SHP77 treated with DMSO at 0.1 percent for 48 hours (cell line): ENCODE measurements at places on chromosomes 4 and X.

GRCh38 chr4:26237916-26238315 lies 82.9 kb upstream of the RBPJ start:
- no peak for DNase-seq

GRCh38 chr4:11623726-11624037 lies 195.0 kb upstream of the HS3ST1 start:
- DNase-seq: no peak

DNA sequence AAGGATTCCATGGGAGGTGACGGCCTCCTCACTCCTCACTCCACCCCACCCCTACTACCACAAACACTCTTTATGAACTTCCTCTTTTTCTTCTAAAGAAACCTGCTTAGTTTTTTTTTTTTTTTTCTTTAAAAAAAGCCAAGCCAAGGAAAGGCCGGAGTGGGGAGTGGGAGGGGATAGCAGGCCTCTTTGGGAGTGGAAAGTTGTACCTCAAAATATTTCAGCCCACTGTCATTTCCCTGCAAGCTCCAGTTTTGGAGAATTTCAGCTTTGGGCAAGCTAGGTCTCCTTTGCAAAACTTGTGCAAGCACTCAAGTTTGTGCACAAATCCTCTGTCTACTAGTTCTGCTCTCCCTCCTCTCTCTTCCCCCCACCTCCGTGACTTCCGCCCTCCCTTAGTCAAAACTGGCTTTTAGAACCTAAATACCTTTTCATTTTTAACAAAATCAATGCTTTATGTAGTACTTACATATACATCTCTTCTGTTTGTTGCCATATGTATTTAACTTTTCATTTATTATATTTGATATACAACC lies 512 bp upstream of the ANTXR2 start:
- DNase-seq: no peak

DNA sequence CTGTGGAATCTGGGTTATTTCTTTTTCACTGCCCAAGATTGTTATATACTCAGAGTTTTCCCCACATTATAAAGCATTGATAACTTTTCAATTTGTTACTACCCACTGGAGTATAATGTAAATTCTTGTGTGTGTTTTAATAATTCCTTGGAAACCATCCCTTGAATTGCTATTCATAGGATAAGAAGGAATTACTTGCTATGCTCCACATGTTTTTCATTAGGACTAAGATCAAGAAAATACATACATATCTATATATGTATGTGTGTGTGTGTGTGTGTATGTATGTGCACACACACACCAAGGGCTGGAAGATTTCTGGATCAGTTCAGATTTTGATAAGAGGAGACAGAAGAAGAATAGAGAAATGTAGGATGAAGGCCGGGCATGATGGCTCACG lies 206.4 kb upstream of the JADE1 start:
- DNase-seq: no peak

DNA sequence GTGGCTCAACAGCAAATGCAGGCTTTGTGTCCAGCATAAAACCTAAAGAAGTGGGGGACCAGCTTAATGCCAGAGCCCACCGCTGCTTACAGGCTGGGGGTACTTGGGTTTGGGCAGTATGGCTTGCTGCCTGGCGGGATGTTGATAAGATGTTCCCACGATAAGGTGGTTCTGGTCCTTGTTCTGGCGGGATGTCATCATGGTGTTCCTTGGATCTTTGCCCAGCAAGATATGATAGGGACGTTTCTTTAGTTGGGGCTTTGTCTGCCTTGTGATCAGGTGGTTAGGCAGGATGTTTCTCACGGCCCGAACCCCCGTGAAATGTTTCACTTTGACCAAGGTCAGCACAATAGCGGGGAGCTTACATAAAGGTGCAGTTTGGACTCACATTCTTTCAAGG lies 35.3 kb downstream of the PNPLA4 start:
- no peak for DNase-seq

DNA sequence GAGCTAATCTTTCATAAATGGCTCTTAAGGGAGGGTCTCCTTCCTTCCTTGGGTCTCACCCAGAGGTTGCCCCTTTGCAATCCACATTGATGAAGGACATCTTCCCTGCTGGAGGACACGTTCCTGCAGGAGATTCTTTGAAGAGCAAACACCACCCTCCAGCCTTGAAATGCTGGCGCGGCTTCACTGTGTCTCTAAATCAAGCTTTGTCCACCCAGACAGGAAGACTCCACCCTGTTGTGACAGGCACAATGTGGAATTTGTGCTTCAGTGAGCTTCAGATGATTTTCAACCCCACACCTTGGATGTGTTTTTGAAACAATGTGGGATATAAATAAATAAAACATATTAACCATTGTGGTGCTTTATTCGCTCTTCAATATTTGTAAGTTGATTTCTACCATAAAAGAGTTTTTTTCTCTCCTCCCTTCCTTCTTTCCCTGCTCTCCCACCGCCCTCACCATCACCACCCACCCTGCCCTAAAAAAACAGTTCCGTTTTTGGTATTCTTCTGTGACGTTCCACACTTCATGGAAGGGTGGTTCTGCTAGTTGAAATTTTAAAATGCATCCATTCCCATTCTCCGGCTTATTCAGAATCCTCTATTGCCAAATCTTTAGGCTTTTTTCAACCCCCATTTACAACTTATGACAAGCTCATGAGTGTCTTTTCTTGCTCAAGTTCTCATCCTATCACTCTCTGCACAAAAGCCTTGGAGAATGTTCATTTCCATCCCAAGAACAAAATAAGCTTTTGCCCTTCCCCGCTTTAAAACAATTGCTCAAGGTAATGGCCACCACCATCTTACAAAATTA lies 264.3 kb downstream of the RAPGEF2 start:
- DNase-seq: no peak
